Stimulated activated CD8-positive, alpha-beta memory T cell treated with anti-CD3 and anti-CD28 coated beads, Interleukin-7, amount 100 ng/mL, for 4 hours (primary cell): ENCODE measurements at places on chromosomes 7 and 10.

DNA sequence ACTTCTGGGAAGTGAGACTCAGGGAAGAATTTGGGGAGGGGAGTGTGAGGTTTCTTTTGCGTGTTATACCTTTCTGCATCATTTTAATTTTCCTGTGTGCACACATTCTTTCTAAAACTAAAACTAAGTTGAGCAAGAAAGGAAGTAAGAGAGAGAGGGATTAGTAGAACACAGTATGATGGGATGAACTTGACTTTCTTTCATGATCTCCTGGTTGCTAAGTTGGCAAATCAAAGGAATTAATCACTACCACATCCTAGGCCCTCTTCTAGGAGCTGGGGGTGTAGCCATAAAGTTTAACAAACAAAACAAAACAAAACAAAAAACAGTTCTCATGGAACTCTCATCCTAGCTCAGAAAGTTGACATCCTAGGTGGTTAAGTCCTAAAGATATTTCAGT is 19.1 kb upstream of the KDM7A start:
- no peak for DNase-seq

DNA sequence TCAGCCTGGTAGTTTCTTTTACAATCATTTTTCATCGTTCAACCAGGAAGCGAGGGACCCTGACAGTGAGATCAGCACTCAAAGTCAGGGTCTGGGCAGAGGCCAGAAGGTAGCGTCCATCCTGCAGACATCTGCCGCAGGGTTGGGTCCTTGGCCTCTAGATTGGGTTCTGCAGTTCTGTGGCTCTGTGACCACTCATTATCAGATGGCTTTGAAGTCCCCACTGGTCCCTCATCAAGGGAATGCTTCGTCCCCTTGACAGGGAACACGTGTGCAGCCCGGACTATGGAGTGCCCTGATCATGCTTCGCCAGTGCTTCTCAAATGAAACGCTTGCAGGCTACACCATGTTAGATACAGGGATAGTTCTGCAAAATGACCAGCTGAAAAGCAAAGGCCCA is 64.1 kb downstream of the FRMPD2 start:
- DNase-seq, result no peak

DNA sequence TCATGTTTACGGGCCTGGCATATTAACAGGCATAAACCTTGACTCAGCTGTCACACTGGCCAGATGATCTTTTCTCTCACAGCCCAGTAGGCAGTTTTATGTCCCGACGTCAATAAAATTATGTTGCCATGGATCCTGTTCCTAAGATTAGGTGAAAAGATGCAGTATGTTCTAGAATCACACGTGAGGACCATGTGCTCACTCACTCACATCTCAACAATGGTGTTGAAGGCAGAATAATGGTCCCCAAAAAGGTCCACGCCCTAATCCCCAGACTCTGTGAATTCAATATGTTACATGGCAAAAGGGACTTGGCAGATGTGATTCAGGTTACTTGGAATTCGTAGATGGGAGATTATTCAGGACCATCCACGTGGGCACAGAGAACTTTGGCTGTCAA is 3.5 kb downstream of the DOCK1 start:
- no peak for DNase-seq

DNA sequence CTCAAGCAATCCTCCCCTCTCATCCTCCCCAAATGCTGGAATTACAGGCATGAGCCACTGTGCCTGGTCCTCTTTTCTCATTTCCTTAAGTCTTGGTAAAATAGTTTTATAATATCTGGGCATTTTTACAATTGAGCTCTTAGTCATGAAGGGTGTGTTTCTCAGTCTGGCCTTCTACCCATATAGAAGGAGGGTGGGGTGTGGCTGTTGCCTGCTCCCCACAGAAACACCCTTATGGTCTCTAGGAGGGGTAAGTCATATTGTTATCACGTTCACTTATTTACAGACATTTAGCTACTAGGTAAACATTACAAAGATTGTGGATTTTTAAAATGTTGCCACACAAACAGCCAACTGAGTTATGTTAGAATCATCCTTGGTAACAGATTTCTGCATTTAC is 6.7 kb upstream of the OTUD1 start:
- DNase-seq, result no peak

DNA sequence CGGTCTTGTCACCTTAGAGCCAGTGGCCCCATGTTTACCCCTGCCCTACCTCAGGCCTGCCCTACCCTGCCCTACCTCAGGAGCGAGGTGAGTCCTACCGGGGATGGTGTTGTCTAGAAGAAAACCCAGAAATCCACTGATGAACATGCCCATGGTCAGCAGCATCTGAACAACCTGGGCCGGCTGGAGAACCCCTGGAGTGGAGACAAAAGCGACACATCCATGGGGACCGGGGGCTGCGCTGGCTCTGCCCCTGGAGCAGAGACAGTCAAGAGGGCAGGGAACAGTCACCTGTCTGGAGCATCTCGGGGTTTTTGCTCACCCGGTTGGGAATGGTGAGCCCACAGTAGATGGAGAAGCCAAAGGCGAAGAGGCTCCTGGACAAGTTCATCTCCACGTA is 36.3 kb downstream of the STRA8 start:
- no peak for DNase-seq
